ENCODE measurements at places on chromosomes 11 and 22.
A peak's percentile ranks its signal among the peaks of the same experiment; 100 is the strongest.

DNA sequence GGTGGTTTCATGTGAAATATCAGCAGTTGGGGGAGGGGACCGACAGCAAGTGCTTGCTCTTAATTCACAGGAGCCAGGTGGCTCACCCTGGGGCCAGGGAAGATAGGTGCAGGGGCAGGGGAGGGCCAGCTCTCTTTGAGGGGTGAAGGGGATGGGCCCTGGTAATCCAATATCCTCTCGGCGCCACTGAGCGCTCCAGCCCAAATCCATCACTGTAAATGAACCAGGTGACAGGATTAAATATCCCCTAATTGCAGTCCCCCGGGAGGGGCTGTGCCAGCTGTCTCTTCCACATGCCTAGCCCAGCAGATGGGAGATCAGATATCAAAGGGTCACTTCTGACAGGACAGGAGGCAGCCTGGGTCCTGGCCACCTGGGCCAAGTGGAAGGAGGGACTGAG lies 531.8 kb upstream of the CADM1 start:
- DNase-seq: no peak

GRCh38 chr22:19118329-19118880 lies 3.8 kb downstream of the DGCR2 start:
- DNase-seq: no peak

DNA sequence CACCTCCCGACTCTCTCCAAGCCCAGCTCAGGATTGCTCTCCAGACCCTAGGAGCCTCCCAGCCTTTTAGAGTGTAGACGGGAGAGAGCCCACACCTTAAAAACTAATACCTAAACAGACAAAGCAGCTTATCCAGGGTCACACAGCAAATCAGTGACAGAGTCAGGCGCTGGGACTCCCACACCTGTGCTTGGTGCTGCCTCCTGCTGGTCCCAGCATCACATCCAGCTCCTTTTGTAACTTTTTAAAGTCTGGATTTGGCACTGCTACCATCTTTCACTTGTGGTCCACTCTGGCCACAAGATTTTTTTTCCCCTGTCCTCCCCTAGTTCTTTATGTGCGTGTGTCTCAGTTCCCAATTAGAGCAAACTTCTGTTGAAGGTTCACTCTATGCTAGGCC lies 4.7 kb downstream of the ANO1 start:
- DNase-seq: no peak

GRCh38 chr22:50737728-50738648 lies at the start of gene ACR:
Gene ACR (plus strand): TSS chr22:50738204. CDS start chr22:50738236, 32 bp downstream.
- DNase-seq: no peak

DNA sequence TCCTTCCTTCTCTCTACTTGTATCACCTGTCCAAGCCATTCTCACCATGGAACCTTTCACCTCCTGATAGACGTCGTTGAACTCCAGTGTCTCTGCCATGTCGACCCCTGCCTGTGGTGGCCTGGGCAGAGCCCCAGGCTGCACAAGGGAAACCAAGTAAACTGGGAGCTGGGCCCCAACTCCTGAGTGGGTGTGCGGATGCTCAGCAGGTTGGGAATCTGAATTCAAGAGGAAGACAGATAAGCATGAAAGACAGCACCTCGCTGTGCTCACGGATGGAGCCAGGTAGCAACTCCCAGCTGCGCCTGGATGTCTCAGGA lies 709 bp downstream of the SSRP1 start:
- peak; percentile 41 for DNase-seq

All from KBM-7 (cell line).